NCI-H1417 treated with DMSO at 0.1 percent for 48 hours (cell line): ENCODE measurements at places on chromosomes 6 and 20.

DNA sequence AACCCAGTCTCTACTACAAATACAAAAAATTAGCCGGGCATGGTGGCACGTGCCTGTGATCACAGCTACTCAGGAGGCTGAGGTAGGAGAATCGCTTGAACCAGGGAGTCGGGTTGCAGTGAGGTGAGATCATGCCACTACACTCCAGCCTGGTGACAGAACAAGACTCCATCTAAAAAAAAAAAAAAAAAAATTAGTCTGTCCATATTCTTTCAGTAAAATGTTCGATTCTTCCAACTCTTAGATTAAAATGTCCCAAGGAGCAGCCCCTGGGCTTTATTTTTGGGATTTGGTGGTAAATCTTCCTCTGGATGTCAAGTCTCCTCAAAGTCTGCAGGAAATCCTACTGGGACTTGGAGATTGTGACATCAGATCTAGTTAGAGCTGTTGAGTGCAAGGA lies 101.0 kb upstream of the EEF1E1 start:
- DNase-seq, result no peak

DNA sequence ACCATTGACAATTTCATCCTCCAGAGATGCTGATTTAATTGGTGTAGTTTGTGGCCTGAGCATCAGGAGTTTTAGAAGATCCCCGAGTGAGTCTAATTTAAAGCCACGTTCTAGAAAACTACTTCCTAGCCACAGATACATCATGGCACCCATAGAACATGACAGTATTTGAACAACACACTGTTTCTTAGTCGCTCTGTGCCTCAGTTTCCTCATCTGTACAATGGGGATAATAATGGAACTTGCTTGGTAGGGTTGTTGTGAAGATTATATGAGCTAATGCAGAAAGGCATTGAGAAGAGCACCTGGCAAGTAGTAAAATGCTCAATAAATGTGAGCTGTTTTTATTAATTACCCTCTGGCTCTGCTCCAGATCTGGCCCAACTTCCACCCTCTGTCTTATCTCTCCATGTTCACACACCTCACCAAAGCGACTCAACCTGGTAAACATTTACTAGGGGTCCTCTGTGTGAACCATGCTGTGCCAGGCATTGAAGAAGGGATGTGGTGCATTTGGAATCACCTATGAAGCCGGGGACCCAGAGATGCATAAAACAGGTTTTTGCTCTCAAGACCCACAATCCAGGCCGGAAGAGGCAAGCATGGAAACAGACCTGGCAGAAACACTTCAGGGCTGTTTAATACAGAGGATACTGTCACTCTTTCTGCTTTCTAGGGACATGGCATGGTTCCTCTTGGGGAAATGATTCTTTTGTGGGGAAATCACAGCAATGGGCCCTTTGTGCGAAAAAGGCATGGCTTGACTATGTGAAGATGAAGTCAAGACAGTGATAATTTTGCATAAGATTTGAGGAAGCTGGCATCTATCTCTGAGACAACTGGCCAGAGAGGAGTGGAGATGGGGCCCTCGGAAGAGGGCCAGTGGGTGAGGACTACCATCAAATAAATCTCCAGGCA lies 16.2 kb upstream of the MRPS18A start:
- no peak for DNase-seq

DNA sequence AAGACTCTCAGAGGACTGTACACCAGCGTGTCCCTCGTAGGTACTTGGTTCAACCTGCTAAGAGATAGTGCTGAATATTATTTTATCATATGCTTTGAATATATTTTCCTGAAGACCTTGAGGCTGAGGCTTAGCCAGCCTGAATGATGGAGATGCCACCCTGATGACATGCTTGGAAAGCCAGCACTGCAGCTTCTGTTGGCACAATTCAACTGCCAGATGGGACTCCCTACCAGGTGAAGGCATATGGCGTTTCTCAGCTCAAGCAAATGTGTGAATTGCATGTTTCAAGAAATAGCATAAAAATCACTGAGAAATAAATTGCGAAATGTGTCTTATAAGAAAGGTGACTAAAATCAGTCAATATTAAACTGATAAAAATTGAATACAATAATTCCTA lies 228.1 kb upstream of the CST7 start:
- no peak for DNase-seq

GRCh38 chr6:162627362-162627761 lies 100.2 kb downstream of the PRKN start:
- DNase-seq, result no peak

DNA sequence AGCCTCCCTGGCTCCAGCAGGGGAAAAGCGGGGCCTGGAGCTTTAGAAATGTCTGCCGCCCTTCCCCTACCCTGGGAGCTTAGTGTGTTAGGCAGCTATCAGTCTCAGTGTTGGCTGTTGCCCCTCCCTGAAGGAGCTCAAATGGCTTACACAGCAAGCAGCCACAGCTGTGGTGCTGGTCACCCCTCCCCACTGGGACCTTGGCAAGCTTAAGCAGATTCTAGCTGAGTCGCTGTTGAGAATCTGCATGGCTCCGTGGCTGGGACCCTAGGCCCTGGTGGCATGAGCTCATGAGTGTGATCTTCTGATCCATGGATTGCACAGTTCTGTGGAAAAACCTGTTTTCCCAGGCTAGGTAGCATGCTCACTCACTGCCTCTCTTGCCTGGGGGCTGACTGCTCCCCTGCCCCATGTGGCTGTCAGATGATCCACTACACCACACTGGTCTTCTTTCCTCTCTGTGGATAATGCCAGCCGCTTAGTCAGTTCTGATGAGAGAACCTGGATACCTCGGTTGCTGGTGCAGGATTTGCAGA lies 714.0 kb downstream of the MAFB start:
- no peak for DNase-seq

GRCh38 chr6:28943223-28943556 lies 19.4 kb upstream of the TRIM27 start:
- DNase-seq, result no peak

- DNase-seq, result no peak
Measured at GRCh38 chr6:138229072-138229471, 10.8 kb upstream of the PBOV1 start.
